ENCODE measurements at places on chromosomes 5 and 9.
A peak's percentile ranks its signal among the peaks of the same experiment; 100 is the strongest.

- DNase-seq: no peak
- no peaks in the 10 kb centered on the region for H3K27me3 ChIP-seq
- no peak overlapping the region for H3K27ac ChIP-seq
- no peak overlapping the region for H3K4me3 ChIP-seq
- H3K36me3 ChIP-seq: no peaks in the 10 kb centered on the region
Observed at GRCh38 chr5:59485629-59486439, 407.7 kb downstream of the PDE4D start.

- DNase-seq: no peak
- H3K4me1 ChIP-seq: no peaks in the 10 kb centered on the region
- H3K27me3 ChIP-seq: no peaks in the 10 kb centered on the region
Observed at GRCh38 chr5:27963050-27963783, 924.8 kb upstream of the CDH9 start.

GRCh38 chr9:111857555-111858211 is 38.9 kb upstream of the UGCG start:
- H3K27ac ChIP-seq: peak overlapping the region; percentile 26
- no peaks in the 10 kb centered on the region for H3K36me3 ChIP-seq

- H3K4me1 ChIP-seq: no peaks in the 10 kb centered on the region
- no peak overlapping the region for H3K27ac ChIP-seq
- H3K4me3 ChIP-seq: no peak overlapping the region
Observed at GRCh38 chr5:137516961-137517360, 17.8 kb upstream of the SPOCK1 start.

DNA sequence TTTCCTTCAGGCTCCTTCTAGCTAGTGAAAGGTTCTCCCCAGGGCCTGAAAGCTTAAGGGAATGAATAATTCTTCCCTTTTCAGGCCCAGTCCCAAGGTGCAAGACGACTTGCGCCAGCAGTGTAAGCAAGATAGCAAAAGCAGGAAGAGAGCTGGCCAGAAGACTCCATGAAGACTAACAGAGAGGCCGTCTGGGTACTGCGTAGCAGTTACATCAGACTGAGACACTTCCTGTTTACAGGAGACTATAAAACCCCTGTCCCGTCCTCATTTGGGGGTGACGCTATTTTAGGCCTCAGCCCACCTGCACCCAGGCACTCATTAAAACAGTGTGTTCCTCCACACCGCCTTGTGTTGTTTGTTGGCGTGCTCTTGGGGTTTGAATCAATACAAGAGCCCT is 90.7 kb upstream of the MOCS2 start:
- no peak overlapping the region for H3K4me3 ChIP-seq
- H3K4me1 ChIP-seq: no peaks in the 10 kb centered on the region
- no peak for DNase-seq
- H3K27me3 ChIP-seq: no peaks in the 10 kb centered on the region

DNA sequence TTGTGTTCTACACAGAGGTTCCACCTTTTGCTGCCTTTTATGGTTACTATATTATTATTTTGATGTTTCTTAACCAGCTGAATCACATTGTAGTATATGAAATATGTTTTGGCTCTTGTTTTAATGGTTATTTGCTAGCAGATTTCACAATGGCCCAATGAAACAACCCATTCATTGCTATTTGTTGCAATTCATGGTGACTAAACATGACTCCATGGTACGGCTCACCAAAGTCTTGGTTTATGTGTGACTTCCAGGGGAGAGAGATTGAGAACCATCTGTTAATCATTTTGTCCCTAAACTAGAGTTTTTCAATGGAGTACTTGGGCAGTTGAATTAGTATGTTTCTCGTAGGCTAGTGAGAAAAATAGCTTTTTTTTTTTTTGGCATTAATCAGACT is 108.4 kb downstream of the GHR start:
- no peak overlapping the region for H3K4me3 ChIP-seq
- no peak for DNase-seq
- no peaks in the 10 kb centered on the region for H3K36me3 ChIP-seq

DNA sequence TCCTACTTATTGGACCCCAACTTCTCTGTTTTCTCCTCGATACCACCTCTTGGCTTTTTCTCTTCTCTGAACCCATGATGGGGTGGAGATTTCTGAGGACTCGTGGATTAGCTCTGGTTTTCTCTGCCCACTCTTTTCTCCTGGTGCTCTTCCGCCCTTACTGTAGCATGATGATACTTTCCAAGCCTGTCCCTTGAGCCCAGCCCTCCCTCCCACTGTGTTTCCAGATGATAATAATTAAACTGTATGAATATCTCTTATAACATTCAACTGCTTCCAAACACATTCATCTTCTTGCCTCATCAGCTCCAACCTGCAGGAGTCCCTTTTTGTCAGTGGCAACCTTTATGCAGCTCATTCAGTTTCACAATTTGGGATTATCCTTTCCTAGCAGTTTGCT is 494.2 kb upstream of the KLF4 start:
- H3K36me3 ChIP-seq: no peaks in the 10 kb centered on the region
- no peak for DNase-seq
- no peak overlapping the region for H3K4me3 ChIP-seq
- peaks cover 17% of the 10 kb centered on the region for H3K4me1 ChIP-seq

DNA sequence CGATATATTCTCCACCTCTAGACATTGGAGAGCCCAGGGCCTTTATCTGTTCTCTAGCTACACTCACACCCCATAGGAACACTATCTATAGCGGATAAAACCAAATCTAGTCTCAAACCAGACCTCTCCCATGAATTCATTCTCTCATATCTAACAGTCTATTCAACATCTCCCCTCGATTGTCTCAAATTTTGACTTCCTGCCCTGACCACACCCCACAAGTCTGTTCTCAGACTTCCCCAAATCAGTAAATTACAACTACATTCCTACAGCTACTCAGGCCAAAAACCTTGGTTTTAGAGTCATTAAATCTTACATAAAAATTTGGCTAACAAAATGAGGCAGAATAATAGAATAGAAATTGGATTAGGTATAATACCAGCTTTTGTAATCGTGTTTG is 12.5 kb upstream of the SLC1A3 start:
- H3K27me3 ChIP-seq: no peaks in the 10 kb centered on the region
- H3K36me3 ChIP-seq: no peaks in the 10 kb centered on the region
- no peak for DNase-seq

DNA sequence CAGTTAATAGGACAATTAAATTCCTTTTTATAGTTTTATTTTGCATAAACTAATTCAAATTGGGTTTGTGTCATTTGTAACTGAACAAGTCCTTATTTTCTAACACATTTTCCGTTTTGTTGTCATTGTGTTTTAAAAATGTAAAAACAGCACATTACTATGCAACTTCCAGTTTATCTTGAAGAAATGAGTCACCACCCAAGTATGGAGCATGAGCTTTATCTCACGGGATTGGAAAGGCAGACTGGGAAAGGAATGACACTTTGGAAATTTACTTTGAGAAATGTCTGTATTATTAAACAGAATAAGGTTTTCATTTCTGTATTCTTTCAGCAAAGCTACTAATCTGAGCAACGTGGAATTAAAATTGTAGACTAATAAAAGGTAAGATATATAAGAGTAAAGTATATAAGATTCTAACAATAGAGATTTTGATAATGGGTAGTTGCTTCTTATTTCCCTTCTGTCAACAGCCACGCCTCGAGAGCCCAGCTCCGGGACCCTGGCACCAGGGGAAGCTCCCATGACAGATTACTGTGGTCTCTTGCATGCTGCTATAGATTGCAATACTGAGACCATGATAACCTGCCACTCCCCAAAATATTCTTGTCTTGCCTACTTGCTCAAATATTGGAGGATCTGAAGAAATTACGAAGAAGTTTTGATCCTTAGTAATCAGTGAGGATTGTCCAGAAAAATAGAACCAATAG is 433.1 kb downstream of the CHSY3 start:
- peaks cover 25% of the 10 kb centered on the region for H3K4me1 ChIP-seq
- no peaks in the 10 kb centered on the region for H3K27me3 ChIP-seq
- no peaks in the 10 kb centered on the region for H3K36me3 ChIP-seq
- H3K4me3 ChIP-seq: no peak overlapping the region

DNA sequence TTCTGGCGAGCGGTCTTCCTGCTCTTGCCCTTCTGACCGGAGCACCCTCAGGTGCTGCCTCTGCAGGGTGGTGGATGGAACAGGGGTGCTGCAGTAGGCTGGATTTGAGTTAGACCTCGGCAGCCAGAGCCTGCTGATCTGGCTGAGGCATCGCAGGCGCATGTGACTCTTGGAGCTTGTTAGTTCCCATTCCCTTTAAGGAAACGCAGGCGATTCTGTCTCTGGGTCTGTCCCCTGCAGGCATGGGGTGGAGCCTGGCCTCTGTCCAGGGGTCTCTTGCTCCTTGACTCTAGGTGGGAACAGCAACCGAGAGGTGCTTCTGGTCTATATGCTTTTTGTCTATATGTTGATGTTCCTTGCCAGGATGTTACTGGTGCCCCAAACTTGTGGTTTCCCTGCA is 3.1 kb downstream of the WNK2 start:
- peaks cover 62% of the 10 kb centered on the region for H3K27me3 ChIP-seq
- H3K4me3 ChIP-seq: no peak overlapping the region
- H3K4me1 ChIP-seq: no peaks in the 10 kb centered on the region
- H3K27ac ChIP-seq: no peak overlapping the region

DNA sequence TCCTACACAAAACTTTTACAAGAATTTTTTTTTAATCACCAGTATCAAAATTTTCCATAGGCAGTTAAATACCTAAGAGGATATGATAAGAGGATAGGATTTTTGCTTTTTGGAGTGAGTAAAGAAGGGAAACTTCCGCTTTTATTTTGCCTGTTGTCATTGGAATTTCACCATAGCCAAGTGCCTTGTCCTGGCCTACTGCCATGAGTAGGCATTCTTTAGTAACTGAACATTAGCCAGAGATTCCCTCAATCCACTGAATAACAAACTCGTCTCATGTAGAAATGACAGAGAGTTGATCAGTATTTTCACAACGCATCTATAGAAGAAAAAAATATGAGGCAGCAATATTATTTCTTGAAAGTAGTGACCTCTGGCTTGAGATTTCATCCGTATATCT is 289.6 kb upstream of the ADAMTSL1 start:
- H3K36me3 ChIP-seq: no peaks in the 10 kb centered on the region
- no peak overlapping the region for H3K4me3 ChIP-seq
- no peak overlapping the region for H3K27ac ChIP-seq
- H3K4me1 ChIP-seq: no peaks in the 10 kb centered on the region
- H3K27me3 ChIP-seq: no peaks in the 10 kb centered on the region
- DNase-seq: no peak

GRCh38 chr9:8856396-8857067 is 1057.0 kb upstream of the DMAC1 start:
- H3K27ac ChIP-seq: no peak overlapping the region
- no peak overlapping the region for H3K4me3 ChIP-seq
- no peaks in the 10 kb centered on the region for H3K36me3 ChIP-seq
- peaks cover 41% of the 10 kb centered on the region for H3K27me3 ChIP-seq

GRCh38 chr5:143117821-143118220 is 285.7 kb downstream of the NR3C1 start:
- H3K36me3 ChIP-seq: no peaks in the 10 kb centered on the region
- no peaks in the 10 kb centered on the region for H3K27me3 ChIP-seq
- DNase-seq: no peak
- no peak overlapping the region for H3K4me3 ChIP-seq
- H3K27ac ChIP-seq: no peak overlapping the region

- no peak overlapping the region for H3K4me3 ChIP-seq
- peaks cover 9% of the 10 kb centered on the region for H3K4me1 ChIP-seq
- DNase-seq: no peak
Observed at GRCh38 chr5:99773290-99773689, 761.9 kb upstream of the FAM174A start.

GRCh38 chr5:38086777-38087176 is 171.6 kb upstream of the EGFLAM start:
- DNase-seq: no peak
- H3K27me3 ChIP-seq: no peaks in the 10 kb centered on the region
- no peak overlapping the region for H3K27ac ChIP-seq
- no peak overlapping the region for H3K4me3 ChIP-seq

GRCh38 chr9:132381966-132382541 is 24.6 kb downstream of the TTF1 start:
- H3K27me3 ChIP-seq: no peaks in the 10 kb centered on the region
- no peaks in the 10 kb centered on the region for H3K4me1 ChIP-seq
- H3K36me3 ChIP-seq: peaks cover 29% of the 10 kb centered on the region
- no peak overlapping the region for H3K4me3 ChIP-seq
- DNase-seq: no peak

- H3K27ac ChIP-seq: no peak overlapping the region
- no peaks in the 10 kb centered on the region for H3K36me3 ChIP-seq
- H3K4me3 ChIP-seq: no peak overlapping the region
- H3K4me1 ChIP-seq: no peaks in the 10 kb centered on the region
Observed at GRCh38 chr5:31561946-31562345, 29.8 kb downstream of the C5orf22 start.

DNA sequence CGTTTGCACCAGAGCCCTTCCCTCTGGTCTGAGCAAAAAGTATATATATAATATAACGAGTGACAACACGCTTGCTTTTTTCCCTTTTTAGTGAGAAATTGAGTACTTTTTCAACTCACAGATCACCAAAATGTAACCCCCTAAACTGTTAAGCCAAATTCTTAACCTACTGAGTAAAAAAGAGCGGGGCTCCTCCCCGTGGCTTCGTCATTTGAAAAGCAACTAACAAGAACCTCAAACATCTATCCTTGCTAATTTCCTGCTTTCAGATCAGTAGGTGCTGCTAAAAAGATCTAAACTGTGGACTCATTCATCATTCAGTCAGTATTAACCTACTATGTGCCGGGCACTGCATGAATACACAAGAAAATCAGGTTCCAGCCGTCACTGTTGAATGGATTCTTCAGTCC is 1.0 kb upstream of the PTBP3 start:
- no peaks in the 10 kb centered on the region for H3K36me3 ChIP-seq
- no peaks in the 10 kb centered on the region for H3K27me3 ChIP-seq
- peak overlapping the region; percentile 94 for H3K27ac ChIP-seq
- no peak for DNase-seq
- peaks cover 9% of the 10 kb centered on the region for H3K4me1 ChIP-seq

- H3K27me3 ChIP-seq: peaks cover 13% of the 10 kb centered on the region
- peaks cover 23% of the 10 kb centered on the region for H3K4me1 ChIP-seq
- no peaks in the 10 kb centered on the region for H3K36me3 ChIP-seq
- no peak for DNase-seq
Observed at GRCh38 chr9:137301081-137301947, 757 bp downstream of the NRARP start.

DNA sequence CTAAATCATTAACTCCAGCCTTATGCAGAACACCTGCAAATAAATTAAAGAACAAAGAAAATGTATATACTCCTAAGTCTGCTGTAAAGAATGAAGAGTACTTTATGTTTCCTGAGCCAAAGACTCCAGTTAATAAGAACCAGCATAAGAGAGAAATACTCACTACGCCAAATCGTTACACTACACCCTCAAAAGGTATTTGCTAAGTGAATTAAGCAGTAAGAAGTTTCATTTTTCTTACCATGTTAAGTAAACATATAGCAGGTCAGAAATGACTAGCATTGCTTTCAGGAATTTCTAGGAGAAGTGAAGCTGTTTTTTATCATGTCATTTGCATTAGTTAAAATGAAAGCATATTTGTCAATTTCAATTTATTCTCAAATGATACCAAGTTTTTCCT is 92.7 kb downstream of the MELK start:
- H3K4me1 ChIP-seq: peaks cover 6% of the 10 kb centered on the region
- peaks cover 19% of the 10 kb centered on the region for H3K36me3 ChIP-seq
- H3K27ac ChIP-seq: no peak overlapping the region
- no peaks in the 10 kb centered on the region for H3K27me3 ChIP-seq

Measured in keratinocyte (primary cell).